NCI-H1092 (cell line): ENCODE measurements at places on chromosomes 7 and 10.

GRCh38 chr7:76063525-76063924 is 15.6 kb downstream of the MDH2 start:
- DNase-seq, result no peak

- DNase-seq, result no peak
These were observed 125.6 kb downstream of the COBL start for GRCh38 chr7:51190969-51191368.

DNA sequence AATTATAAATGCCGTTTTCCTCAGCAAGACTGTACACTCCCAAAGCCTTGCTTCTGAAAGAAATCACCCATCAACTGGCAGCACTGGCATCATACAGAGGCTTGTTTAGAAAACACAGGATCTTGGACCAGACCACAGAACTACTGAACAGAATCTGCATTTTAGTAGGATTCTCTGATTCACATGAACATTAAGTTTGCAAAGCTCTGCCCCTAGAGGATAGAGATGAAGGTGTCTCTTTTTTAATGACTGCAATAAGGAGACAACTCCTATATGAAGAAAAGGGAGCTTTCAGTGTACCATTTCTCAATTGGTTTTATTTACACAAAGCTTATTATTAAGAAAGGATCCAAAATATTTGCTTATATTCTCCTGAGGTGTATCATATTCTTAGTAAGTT is 172.7 kb downstream of the AGMO start:
- DNase-seq, result no peak

GRCh38 chr10:80855348-80855971 is 317.8 kb downstream of the SH2D4B start:
- DNase-seq, result no peak
